ENCODE measurements at places on chromosomes 4 and X.

- peak; percentile 44 for DNase-seq
Measured at GRCh38 chr4:87007528-87008446, 73.0 kb downstream of the AFF1 start.

GRCh38 chr4:65242156-65242846 lies 428.0 kb downstream of the EPHA5 start:
- DNase-seq, result no peak

DNA sequence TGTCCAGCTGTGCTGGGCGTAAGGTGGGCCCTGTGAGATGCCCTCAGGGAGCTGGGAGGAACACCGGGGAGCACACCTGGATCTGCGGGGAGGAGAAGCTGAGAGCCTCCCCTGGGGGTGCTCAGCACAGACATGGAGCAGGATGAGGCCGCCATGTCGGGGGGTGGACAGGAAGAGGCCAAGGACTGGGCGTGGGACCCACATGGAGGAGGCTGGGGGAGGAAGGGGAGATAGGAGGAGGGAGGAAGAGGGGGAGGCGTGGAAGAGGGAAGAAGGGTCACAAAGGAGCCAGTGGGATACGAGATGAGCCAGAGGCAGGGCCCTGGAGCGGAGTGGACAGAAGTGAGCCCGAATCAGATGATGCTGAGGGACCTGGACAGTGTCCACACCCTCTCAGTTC lies 66.3 kb downstream of the ZFYVE28 start:
- DNase-seq, result no peak

DNA sequence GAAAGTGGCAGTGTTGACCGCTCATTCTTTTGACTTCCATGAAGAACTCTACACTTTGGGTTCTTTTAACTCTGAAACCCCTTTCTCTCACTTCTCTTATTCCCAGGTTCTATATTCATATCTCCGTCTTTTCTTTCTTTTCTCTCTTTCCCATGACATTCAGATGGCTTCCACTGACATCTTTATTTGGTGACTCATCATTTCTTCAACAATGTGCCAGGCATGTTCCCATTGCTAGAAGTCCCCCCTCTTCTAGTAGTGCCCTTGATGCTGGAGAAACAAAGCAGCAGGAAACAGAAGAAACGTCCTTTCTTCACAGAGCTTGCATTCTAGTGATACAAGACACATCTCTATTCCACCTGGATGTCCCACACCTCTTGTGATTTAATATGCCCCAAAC lies 33.3 kb downstream of the PKD2 start:
- DNase-seq, result no peak

GRCh38 chr4:159706704-159707103 lies 603.8 kb downstream of the RAPGEF2 start:
- DNase-seq, result no peak

DNA sequence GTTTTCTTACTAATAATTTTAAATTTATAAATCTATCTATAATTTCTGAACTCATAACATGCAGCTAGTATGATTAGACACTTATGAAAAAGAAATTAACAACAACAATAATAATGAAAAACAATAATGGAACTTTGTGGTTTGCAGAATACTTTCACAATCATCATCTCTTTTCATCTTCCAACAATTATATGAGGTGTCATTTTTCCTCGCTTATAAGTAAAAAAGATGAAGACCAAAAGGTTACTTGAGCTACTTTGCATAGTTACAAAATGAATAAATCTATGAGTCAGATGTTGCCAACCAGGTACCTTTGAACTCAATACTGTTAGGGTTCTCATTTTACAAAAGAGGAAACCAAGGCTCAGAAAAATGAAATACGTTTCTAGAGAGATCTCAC lies 98.5 kb upstream of the ELOVL6 start:
- no peak for DNase-seq

Measured in fibroblast of mammary gland (primary cell).